ENCODE measurements at places on chromosomes 16 and 17.
A peak's percentile ranks its signal among the peaks of the same experiment; 100 is the strongest.

- DNase-seq: no peak
These were observed 439.2 kb upstream of the ERCC4 start for GRCh38 chr16:13480801-13481200.

DNA sequence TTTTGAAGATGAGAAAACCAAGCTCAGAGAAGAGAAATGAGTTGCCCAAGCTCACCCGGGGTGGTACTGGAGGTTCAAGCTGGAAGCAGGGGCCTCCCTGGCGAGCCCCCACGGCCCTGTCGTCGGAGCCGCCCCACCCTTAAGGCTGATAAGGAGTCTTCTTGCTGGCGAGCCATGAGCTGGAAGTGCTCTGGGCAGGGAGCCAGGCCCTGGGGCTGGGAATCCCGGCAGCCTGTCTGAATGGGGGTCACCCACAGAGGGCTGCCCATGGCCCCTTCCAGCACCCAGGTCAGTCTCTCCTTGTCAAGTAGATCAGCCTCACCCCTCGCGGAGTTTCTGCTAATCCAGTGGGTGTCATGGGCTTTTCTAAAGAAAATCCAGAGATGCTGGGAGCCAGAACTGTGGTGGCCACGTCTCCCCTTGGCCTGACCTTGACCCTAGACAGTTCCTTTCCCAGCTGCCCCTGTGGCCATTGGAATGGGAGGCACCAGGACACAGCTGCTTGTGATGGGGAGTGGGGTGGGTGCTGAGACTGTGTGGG lies 1.2 kb upstream of the P2RX1 start:
- DNase-seq: no peak

DNA sequence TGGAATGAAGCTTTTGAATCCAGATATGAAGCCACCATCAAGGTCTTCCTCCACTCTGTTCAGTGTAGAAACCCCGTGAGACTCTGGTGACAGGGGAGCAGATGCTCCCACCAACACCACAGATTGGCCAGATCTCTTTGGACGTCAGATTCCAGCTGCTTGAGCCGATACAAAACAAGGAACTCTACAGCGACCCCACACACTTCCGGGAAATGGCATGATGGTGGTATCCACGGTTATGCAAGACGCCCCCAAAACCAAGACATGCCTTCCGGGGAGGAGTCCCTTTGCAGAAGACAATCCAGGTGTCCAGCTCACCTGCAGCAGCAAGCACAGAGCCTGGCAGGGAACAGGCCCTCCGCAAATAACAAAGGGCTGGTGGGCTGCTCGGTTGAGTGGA lies 19.8 kb upstream of the PITPNA start:
- DNase-seq: no peak

DNA sequence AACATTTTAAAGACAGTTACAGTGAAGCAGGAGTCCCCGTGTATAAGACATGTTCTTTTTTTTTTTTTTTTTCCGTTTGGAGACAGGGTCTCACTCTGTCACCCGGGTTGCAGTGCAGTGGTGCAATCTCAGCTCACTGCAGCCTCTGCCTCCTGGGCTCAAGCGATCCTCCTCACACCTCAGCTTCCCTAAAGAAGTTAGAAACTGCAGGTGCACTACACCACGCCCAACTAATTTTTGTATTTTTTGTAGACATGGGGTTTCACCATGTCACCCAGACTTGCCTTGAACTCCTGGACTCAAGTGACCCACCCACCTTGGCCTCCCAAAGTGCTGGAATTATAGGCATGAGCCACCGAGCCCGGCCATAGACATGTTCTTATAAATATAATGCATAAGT lies 3.0 kb downstream of the EVI2B start:
- no peak for DNase-seq

- peak; percentile 97 for DNase-seq
These were observed 1.2 kb downstream of the HCRT start for GRCh38 chr17:42183741-42184711.

- DNase-seq: no peak
These were observed 1.2 kb upstream of the SECTM1 start for GRCh38 chr17:82334622-82335394.

DNA sequence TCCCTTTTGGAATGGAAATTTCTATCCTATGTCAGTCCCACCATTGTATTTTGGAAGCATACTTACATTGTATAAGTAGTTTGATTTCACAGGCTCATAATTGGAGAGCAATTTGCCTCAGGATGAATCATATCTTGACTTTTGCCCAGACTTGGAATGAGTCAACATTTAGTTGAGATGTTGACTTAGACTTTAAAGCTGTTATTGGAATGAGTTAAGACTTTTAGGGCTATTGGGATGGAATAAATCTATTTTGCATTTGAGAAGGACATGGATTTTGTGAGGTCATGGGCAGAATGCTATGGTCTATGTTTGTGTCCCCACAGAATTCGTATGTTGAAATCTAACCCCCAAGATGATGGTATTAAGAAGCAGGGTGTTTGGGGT lies 12.2 kb upstream of the ZNF594 start:
- no peak for DNase-seq

- no peak for DNase-seq
These were observed 41.6 kb downstream of the ABAT start for GRCh38 chr16:8716052-8716451.

GRCh38 chr17:61402978-61403800 lies 3.5 kb downstream of the TBX2 start:
- DNase-seq: no peak

GRCh38 chr16:27568077-27568476 lies 18.1 kb downstream of the KATNIP start:
- no peak for DNase-seq

GRCh38 chr17:32318071-32318470 lies 23.9 kb downstream of the C17orf75 start:
- no peak for DNase-seq

DNA sequence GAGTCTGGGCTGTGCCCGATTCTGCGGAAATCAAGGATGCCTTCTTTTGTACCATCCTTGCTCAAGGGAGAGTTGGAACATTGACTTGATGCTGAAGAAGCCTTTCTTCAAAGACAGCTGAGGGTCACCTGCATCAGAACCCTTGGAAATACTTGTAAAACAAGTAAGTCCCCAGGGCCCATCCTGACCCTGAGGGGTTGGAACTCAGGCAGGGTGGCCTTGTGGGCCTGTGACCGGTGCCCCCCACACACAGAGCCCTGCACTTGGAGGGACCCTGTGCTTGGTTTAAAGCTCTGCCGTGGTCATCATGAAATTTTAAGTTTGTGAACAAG lies 56.9 kb downstream of the WIPI1 start:
- no peak for DNase-seq

DNA sequence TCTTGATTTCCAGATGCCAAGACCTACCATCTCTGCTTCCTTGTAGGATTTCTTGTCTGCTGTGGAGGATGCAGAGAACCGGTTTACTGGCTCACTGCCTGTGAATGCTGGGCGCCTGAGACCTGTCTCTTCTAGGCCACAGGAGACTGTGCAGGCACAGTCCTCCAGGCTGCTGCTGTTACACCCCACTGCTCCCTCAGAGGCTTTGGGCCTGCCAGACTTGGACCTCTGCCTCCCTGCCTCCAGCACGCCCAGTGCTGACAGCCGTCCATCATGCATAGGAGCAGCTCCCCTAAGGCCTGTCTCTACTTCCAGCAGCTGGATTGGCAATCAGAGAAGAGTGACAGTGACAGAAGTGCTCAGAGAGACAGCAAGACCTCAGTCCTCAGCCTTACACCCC lies 6.1 kb downstream of the HROB start:
- no peak for DNase-seq

DNA sequence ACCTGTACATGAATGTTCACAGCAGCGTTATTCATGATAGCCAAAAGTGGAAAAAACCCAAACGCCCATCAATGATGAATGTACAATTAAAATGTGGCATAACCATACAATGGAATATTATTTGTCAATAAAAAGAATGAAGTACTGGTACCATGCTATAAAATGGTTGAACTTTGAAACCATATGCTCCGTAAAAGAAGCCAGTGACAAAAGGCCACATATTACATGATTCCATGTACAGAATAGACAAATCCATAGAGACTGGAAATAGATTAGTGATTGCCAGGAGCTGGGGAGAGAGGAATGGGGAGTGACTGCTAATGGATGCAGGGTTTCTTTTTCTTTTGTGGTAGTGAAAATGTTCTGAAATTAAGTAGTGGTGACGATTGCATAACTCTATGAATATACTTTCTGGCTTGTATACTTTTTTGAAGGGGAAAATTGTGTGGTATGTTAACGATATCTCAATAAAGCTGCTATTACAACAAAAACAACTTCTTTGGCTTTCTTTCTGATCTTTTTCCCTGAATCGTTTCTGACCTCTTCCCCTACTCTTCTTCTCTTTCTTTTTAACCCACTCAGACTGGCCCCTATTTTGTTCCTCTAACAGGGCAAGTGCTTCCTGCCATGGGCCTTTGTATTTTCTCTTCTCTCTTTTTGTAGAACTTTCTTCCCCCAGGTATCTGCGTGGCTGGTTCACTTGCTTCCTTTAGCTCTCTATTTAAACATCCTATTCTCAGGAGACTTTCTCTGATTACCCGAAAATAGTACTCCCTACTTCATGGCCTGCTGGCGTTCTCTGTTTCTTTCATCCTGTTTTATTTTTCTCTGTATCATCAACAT lies 67.9 kb downstream of the FTO start:
- DNase-seq: no peak

GRCh38 chr17:4043862-4044261 lies 79.6 kb upstream of the ATP2A3 start:
- no peak for DNase-seq

- no peak for DNase-seq
These were observed 1109.2 kb upstream of the CDH8 start for GRCh38 chr16:63145411-63145810.

DNA sequence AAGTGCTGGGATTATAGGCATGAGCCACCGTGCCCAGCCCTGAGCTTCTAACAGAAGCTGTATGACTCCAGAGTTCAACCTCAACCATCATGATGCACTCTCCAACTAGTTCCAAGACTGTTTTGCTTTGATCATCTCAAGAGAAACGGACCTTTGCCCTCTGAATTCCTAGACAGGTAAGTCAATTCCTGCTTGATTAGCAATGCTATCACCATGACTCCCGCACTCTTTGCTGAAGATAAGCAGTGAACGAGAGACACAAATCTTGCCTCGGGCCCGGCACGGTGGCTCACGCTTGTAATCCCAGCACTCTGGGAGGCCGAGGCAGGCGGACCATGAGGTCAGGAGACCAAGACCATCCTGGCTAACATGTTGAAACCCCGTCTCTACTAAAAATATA lies 22.2 kb downstream of the ANKFY1 start:
- no peak for DNase-seq

DNA sequence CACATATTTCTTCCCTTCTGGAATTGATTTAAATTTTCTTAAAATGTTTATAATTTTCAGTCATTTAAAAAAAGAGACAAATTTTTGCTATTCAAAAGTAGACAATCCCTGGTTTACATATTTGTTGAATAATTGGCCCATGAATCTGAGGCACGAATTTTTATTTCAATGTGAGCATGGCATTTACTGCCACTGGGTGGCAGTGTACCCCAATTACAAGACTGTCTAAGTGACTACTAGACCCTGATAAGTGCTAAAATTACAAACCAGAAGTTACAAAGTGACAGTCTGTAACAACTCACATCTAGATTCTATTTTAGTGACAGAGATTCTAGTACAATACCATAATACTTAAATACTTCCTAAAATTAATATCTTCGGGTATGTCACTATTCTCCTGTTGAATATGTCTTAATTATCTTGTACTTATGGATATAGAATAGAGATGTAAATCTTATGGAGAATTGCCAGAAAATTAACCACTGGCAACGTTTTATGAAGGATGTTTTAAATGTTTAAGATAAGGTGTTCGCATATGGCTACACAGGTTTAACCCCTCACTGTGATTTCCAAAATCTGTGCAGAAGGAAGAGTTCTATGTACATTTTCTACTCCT lies 235.8 kb downstream of the MAP2K4 start:
- DNase-seq: peak; percentile 16

GRCh38 chr17:61524319-61524718 lies 66.7 kb downstream of the NACA2 start:
- no peak for DNase-seq

GRCh38 chr17:58084317-58084981 lies 1.2 kb downstream of the DYNLL2 start:
- peak; percentile 71 for DNase-seq

DNA sequence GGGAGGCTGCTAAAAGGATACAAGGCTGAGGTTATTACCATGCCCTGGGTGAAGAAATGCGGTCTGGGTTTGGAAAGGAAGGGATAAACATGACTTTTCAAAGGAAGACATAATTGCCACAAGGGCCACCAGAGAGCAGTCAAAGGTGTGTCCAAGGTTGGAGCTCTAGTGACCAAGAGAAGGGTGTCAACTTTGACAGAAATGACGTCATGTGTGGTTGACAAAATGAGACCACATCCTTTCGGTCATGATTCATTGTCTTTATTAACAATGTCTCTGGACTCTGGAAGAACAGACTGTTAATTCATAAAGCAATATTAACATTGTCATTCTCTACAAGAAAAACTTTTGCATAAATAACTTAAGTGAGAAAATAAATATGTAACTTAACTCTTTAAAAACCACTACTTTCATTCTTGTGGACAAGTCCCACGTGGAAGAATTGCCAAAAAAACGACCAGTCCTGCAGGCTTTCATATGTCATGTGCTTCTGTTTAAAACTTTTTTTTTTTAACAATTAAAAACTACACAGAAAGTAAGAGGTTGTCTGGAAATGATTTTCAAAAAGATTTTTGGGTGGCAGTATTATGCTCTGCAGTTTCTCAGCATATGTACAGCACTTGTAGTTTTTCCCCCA lies 5.0 kb downstream of the SOST start:
- no peak for DNase-seq

DNA sequence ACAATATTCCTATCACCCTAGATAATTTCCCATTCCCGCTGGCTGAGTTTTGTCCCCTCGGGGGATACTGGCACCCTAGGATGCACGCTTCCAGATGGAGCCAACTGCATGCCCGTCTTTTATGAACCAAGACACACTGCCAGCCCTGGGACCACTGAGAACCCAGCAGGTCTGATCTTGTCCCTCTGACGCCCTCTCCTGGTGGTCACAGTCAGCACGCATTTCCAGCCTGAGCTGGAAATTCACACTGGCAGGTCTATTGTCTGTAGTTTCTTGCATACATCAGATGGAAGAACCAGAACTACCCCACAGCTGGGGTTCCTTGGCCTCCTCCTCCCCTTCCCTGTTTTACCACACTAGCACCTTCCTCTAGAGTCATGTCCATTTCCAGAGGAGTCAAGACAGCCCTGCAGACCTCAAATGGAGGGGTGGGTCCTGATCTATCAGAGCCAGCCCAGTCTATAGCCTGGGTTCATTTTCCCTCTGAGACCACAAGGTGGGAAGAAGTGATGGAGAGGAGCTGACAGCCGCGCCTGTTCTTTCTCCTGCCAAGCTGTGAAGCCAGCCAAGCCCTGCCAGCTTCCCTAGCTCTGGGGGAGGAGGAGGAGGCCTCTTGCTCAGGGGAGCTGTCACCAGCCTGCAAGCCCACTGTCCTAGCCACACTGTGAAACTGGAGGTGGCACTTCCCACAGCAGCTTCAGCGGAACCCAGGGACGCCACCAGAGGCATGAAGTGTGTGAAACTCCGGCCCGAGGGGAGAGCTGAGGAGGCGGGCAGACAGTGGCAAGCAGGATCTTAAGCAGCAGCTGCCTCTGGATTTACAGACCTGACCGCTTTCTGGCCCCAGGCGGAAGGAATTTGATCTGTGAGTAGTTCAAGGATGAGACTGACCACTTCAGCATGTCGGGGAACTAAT lies 29.3 kb downstream of the MXRA7 start:
- peak; percentile 87 for DNase-seq
